ENCODE measurements at places on chromosomes 5 and 9. TPM values are rescaled to one million over a fixed set of nuclear protein-coding genes. Genes with fewer than 3 reads are reported as not detected.

ZNF454 gene
- total RNA-seq, result 0.54 TPM

RANBP3L gene
- total RNA-seq, result 24.5 TPM

SURF6 gene
- total RNA-seq, result 14.8 TPM

PDE8B gene
- total RNA-seq, result 1.8 TPM

DHFR gene
- 11.6 TPM for total RNA-seq

TPPP gene
- 5.2 TPM for total RNA-seq

WWC1 gene
- total RNA-seq, result 5.6 TPM

SPIN1 gene
- total RNA-seq, result 74.7 TPM

LVRN gene
- 1.3 TPM for total RNA-seq

SUSD1 gene
- 13.5 TPM for total RNA-seq

MARCHF3 gene
- 3.8 TPM for total RNA-seq

MLANA gene
- 0.74 TPM for total RNA-seq

ARL10 gene
- total RNA-seq, result 24.0 TPM

CEMIP2 gene
- total RNA-seq, result 112 TPM

DBH gene
- 0.31 TPM for total RNA-seq

PRRX2 gene
- 0.14 TPM for total RNA-seq

CHSY3 gene
- 1.0 TPM for total RNA-seq

POU5F2 gene
- total RNA-seq, result 0.78 TPM

CCDC69 gene
- 0.64 TPM for total RNA-seq

COX7C gene
- total RNA-seq, result 1,058 TPM

SPINK7 gene
- total RNA-seq, result 0.93 TPM

NOXA1 gene
- total RNA-seq, result 0.36 TPM

CCNI2 gene
- 5.6 TPM for total RNA-seq

CD14 gene
- total RNA-seq, result 1.0 TPM

PCDHA5 gene
- total RNA-seq, result 5.3 TPM

PRDM9 gene
- 0.28 TPM for total RNA-seq

DBN1 gene
- total RNA-seq, result 117 TPM

EGFLAM gene
- total RNA-seq, result 0.65 TPM

SLCO6A1 gene
- 1.0 TPM for total RNA-seq

CDKN2B gene
- total RNA-seq, result 8.2 TPM

BHMT2 gene
- total RNA-seq, result 3.1 TPM

RAI14 gene
- 92.5 TPM for total RNA-seq

Measured in motor neuron (in vitro differentiated cells).